Activated naive CD4-positive, alpha-beta T cell treated with anti-CD3 and anti-CD28 coated beads, Interleukin-2, amount 10 ng/mL, durations not matched to agents 7 days and 5 days (primary cell): ENCODE measurements at places on chromosomes 5 and 9.

DNA sequence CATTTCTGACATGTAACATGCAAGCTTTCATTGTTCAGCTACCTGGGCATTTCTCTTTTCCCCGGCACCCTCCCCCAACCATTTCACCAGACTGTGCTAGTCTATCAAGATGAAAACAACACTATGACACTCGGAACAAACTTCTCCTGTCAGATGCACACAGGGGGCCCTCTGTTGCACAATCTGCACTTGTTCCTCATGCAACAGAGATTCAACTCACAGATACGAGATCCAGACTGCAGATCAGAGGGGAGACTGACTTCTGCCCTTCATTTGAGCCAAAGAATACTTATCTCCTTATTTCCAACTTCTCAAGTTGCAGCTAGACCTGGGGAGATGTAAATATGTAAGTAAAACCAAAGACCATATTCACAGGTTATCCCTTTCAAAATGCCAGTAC is 15.7 kb upstream of the FST start:
- no peak for DNase-seq

DNA sequence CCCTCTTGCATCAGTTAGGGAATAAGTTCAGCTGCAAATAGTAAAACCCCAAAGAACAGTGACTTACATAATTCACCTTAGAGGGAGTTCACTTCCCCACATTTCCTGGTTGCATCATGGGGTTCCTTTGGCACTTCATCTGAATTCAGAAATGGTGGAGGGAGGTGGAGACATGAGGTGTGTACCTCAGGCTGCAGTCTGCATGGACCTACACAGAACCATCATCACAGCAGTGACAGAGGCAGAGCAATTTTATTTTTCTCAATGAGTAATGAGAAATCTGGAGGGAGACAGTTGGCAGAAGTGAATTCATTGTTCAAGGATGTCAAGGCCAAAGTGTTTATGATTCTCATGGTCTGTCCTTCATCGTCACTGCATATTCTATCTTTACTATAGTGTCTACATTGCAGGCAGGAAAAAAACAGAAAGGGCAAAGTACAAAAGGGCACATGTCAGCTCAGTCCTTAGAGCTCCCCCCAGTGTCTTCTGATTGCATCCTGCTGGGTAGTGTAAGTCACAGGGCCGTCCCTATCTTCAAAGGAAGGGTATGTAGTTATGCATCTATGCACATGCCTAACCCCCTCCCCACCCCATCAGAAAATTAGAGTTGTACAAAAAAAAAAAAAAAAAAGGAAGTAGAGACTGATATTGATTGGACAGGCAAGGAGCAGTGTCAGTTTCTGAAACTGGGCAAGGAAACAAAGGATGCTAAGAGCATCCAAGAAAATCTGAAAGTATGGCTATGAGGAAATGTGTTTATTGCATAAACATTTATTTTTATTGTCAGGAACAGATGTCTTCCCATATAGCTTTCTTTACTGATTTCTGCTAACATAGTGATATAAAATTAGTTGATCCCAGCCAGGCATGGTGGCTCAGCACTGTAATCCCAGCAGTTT is 132.7 kb upstream of the APC start:
- no peak for DNase-seq

GRCh38 chr5:149940941-149941644 is 3.5 kb downstream of the PDE6A start:
- DNase-seq: no peak

DNA sequence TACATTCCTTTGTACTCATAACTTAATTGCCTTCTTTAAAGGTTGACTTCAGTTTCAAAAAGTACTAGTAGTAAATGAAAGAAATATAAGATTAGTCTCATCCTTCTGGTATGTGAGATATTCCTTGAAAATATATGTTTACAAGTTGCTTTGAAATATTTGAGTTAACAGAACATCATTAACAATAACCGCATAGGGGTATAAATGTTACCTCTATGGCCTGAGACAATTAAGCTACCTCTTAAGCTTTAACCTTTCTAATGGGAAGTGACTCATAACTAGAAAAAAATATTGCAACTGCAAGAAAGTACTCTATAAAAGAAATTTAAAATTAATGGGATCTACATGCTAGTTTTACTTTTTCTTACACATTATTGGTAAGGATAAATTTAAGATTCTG is 399.0 kb downstream of the CDH10 start:
- DNase-seq: no peak

- DNase-seq: no peak
Measured at GRCh38 chr5:30994902-30995301, 198.6 kb upstream of the CDH6 start.

DNA sequence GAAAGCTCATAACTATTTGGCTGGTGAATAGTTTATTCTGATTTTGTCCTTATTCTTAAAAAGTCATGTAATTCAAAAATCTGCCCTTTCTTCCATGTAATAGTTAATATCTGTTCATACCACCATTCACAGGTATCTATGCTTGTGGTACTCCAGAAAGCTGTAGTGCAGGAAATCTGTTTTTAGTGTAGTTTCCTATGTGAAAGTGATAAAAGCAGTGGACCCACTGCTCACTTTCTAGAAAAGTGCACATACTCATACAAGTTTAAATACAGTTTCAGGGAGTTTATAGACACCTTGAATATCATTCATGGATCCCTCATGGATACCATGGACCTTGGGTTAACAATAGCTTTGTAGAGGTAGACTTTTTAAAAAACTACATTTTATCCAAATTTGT is 20.2 kb downstream of the PBX3 start:
- DNase-seq: no peak

DNA sequence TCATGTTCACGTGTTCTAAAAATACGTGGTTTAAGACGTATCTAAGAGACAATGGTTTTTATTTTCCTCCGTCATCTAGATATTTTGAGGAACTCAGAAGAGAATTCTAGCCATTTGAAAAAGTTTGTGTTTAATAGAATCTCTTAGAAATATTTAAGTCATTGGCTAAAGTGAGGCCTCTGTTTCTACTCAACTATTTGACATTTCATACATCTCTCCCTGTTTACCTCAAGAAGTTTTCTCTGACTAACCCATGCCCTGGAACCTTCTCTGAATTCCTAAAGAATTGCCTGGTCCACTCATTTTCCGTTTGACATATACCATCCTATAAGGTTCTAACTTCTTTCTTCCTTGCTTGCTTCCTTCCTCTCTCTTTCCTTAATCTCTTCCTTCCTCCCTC is 178.7 kb downstream of the SNCAIP start:
- no peak for DNase-seq

DNA sequence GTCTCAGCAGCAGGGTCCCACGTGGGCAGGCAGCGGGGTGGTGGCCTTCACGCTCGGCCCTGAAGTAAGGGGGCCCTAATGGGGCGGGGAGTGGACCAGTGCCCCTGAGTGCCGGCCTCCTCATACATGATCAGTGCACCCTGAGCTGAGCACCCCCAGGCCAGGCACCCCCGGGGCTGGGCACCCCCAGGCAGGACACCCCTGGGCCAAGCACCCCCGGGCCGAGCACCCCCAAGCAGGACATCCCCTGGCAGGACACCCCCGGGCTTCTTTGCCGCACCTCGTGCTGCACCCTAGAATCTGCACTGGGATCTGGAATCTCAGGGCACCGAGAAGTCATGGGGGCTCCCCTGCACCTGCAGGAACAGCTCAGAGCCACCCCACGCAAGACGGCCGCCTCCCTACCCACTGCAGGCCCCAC is 51.4 kb downstream of the EXD3 start:
- no peak for DNase-seq

- DNase-seq: no peak
Measured at GRCh38 chr9:69307446-69308205, 17.4 kb upstream of the ENTREP1 start.

GRCh38 chr9:129102791-129103594 is 7.6 kb downstream of the CRAT start:
- DNase-seq: peak; percentile 38

DNA sequence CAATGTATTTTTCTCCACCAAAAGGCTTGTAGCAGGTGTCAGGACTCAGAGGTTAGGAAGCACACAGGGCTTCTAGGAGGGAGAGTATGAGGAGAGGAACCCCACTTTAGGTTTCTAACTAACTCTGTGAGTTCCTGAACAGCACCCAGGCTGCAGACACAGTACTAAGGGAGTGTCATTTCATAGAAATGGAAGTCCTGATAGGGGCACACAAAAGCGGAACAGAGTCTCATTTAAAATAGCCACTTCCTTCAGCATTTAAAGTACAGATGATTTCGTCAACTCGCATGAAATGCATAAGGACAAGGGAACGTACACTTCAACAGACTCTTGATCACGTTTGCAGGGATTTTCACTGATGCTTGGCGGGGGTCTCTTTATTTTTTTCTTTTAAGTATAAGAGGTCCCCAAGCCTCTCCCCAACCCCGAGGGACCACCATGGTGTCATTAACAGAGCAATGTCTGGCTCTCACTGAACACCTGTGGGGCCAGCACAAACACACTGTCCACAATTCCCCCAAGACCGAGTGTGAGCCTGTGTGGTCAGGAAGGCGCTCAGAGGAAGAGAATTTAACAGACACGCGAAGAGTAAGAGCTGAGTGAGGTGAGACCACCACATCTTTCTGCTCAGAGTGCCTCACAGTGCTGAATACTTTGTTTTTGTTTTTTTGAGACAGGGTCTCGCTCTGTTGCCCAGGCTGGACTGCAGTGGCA is 82.3 kb downstream of the SECISBP2 start:
- DNase-seq: no peak

- DNase-seq: no peak
Measured at GRCh38 chr5:104793755-104794080, 1231.1 kb upstream of the NUDT12 start.

GRCh38 chr5:43192558-43193180 is 644 bp downstream of the NIM1K start:
- peak; percentile 48 for DNase-seq

- DNase-seq: no peak
Measured at GRCh38 chr5:32504329-32504988, 59.9 kb upstream of the ZFR start.

DNA sequence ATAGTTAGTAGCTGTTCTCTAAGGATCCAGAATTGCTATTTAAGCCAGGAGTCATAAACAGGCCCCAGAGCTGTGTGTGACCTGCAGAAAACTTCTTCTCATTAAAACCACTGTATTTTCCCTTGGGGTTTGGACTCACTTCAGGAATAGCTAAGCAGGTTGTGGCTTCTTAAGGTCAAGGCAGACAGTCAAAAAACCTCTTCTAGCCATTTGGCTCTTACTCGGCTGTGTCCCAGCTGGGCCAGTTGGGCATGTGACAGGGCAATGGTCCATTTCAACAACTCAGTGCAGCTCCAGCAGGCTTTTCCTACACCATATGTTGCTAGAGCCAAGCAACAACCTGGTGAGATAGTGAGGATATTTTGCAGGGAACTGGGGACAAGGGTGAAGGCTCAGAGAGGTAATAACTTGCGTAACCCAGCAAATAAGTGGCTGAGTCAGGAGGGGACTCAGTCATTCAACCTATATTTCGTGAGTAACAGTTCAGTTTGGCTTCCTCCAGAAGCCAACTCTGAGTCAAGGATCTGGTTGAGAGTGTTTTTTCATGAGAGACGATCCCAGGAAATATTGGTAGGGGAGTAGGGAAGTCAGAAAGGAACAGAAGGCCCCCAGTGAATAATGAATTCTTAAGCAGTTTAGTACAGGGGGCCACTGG is 115.4 kb upstream of the PPP2R2B start:
- no peak for DNase-seq

GRCh38 chr5:167503926-167504720 is 787.3 kb upstream of the WWC1 start:
- DNase-seq: no peak

DNA sequence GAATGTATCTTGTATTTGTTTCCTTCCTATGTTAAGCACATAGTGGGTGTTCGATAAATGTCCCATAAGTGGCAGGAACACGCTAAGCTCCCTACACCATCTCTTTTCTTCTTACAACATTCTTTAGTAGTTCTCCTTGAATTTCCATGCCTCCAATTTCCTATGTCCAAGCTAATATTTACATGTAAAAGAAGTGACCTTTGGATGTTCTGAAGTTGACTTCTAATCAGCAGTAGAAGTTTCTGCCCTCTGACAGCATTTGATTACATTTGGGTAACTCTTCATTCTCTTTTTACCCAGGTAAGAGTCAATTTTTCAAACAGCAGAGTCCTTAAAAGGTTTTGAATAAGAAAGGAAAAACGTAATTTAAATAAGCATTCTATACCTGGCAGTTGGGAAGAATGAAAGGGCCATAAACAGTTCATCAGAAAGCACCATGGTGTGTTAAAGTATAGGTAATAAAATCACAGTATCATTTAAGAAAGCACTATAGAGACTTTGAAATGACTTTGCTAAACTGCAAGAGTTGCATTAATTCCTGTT is 78.9 kb downstream of the TRPM3 start:
- DNase-seq: no peak

- DNase-seq: no peak
Measured at GRCh38 chr5:56703952-56704351, 111.4 kb upstream of the MAP3K1 start.

GRCh38 chr5:16364910-16365309 is 100.7 kb downstream of the ZNF622 start:
- no peak for DNase-seq

DNA sequence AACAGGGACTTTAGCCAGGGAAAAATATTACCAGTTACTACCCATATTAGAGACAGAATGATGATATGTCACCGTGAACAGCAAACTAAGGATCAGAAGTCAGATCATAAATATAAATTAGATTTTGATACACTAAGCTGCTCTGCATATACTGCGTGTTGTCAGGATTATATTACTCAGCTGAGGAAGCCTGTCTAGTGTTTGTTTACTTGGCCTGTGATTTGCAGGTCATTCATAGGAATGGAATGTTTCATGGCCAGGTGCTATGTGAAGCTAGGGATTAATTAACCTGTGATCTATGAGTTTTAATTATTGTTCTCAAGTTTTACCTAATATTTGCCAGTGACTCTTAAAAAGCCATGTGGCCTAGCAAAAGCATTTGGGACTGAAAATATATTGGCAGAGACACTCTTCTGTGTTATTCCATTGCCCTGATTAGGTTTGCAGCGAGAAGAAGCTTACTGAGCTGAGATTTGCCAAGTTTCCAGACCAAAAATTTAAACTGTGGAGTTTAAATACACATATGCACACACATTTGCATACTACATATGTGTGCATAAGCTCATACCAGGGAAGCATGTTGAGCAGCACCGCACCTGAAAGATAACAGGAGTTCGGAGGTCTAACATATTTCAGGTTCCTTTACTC is 496.3 kb upstream of the GRIA1 start:
- no peak for DNase-seq

- DNase-seq: no peak
Measured at GRCh38 chr5:33788922-33789566, 102.7 kb downstream of the ADAMTS12 start.

- no peak for DNase-seq
Measured at GRCh38 chr9:16867576-16868311, 2.7 kb downstream of the BNC2 start.

DNA sequence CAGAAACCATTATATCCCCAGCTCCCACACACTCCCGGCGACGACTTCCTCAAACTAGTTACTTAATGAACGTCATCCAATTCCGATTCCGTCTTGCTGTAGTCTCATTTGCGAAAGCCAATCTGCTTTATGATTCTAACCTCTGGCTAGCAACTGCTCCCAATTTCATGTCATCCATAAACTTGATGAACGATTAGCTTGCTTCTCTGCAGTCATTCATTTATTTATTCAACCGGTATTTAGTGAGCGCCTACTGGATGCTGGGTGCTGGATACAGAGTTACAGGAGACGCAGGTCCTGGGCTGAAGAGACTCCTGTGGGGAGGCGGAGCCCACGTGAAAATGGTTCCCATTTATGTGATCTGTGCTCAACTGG is 46.2 kb downstream of the TSPAN17 start:
- DNase-seq: no peak

GRCh38 chr9:21864505-21864904 is 62.1 kb downstream of the MTAP start:
- DNase-seq: no peak
